ENCODE measurements at places on chromosomes 12 and 14. TPM values are rescaled to one million over a fixed set of nuclear protein-coding genes. Genes with fewer than 3 reads are reported as not detected.
A peak's percentile ranks its signal among the peaks of the same experiment; 100 is the strongest.

The PAWR gene
- 53.2 TPM for total RNA-seq

DNA sequence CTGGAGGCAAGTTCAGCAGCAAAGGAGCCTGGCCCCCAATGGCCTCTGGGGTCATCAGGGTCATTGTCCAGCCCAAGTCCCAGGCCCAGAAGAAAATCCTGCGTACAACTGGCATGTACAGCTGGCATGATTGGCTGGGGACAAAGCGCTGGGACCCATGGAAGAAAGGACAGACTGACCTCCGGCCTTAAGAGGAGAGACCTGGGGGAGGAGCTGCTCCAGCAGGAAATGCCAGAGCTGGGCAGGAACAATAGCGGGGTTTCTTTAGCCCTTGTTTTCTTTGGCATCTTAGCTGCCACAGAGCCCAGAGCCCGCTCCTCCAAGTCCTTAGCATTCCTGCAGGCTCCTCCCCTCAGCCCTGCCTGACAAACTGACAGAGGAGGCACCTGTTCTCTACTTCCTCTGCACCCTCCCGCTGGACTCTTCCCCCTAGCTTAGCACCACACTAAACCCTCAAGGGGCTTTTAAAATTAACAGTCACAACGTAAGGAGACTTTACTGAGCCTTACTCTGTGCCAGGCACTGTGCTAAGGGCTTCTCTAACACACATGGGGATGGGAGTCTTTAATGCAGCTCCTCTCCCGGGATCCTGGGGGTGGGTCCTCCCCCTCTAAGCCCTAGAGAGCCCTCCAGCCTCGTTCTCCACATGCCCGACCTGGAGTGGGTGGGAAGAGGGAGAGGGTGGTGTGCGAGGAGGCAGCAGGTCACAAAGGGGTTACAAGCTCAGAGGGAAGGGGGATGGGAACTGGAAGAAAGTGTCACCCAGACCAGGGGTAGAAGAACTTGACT is 1.8 kb upstream of the AQP5 start:
- peak; percentile 83 for DNase-seq

DNA sequence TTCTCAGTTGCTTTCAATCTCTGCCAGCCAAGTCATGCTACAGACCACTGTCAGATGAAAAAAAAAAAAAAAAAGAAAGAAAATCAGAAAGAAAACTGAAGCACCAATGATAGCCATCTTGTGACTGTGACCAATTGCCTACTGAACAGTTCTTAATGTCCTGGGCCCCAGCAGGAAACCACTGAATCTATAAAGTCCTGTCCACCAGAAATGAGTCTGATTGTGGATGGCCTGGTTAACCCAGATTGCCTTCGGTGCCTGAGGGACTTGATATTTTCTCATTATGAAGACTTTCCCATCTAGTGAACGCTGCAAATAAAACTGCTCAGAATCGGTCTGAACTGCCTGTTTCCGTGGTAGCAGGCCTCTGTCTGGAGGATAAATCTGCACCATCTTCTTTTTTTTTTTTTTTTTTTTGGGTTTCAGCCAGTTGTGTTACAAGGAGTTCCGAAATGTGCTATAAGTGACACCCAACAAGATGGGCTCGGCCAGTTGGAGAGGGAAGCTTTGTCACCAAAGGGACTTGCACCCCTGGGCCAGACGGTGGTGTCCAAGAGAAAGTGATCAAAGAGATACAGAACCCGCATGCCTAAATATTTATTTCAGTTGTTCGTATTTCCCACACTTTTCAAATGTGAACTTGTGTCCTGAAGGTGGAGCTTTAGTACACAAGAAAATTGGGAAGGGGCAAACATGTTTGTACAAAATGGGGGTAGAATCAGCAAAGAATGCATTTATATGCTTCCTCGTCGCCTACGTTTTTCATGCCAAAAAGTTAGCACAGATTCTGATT is 3.0 kb upstream of the PLXNC1 start:
- no peak for DNase-seq

The GALC gene
- total RNA-seq = 47.7 TPM

DNA sequence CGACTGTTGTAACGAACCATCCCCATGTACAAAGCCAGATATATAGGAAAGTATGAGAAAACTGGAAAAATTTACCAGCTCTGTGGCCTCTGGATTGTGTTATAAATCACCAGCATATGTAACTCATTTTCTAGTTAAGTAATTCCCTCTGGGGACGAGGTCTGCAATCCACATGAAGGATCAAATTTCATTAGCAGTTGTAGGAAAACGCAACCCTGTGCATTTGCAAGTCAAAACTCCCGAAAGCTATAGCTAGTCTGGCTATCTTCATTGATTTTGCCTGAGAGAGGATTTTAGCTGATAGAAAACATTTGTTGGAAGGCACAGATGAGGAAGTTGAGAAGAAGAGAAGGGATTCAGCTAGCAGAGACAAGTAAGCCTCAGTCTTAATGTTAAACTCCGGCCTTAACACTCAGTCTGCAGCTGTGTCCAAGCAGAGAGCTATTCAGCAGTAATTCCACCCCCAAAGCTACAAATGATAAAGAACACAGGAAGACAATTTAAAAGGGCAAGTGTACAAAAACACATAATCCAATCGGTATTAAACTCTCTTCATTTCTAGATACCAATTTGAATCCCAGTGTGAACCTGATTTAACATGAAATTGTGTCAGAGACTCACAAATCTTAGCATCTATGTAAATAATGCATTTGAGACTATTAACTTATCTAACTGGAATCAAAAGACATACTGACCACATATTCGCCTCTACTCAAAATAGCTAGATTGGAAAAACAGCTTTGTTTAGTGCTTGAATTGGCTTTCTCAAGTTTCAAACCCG is 54.2 kb upstream of the CERS5 start:
- DNase-seq = no peak

- DNase-seq = no peak
These were observed 8.0 kb downstream of the CACNB3 start for GRCh38 chr12:48826209-48826855.

- no peak for DNase-seq
These were observed 668 bp downstream of the MRPS35 start for GRCh38 chr12:27711317-27711682.

- no peak for DNase-seq
These were observed 302.3 kb upstream of the RGS6 start for GRCh38 chr14:71629765-71630492.

The PRKAB1 gene
- 55.3 TPM for total RNA-seq

The TIGAR gene
- total RNA-seq = 4.9 TPM

GRCh38 chr14:97036086-97036852 is 239.1 kb downstream of the VRK1 start:
- no peak for DNase-seq

- no peak for DNase-seq
These were observed 17.2 kb downstream of the NKX2-1 start for GRCh38 chr14:36502558-36503508.

- no peak for DNase-seq
These were observed 324.5 kb downstream of the PCNX1 start for GRCh38 chr14:71231521-71232393.

The BATF gene
- 10.3 TPM for total RNA-seq

- DNase-seq = no peak
These were observed 103.1 kb downstream of the UNC79 start for GRCh38 chr14:93533842-93534241.

- DNase-seq = no peak
These were observed 15.0 kb downstream of the POMT2 start for GRCh38 chr14:77305696-77306095.

DNA sequence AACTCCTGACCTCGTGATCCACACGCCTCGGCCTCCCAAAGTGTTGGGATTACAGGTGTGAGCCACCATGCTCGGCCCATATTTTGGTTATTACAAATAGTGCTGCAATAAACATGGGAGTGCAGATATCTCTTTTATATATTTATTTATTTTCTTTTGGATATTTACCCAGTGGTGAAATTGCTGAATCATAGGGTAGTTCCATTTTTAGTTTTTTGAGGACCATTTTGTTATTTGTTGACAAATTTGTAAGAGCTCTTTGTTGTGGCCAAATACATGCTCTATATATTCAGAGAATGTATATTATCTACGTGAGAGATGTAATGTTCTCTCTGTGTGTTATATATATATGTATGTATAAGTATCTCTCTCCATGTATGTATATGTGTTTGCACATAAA is 15.9 kb downstream of the AMN1 start:
- DNase-seq = no peak

GRCh38 chr14:84254290-84254689 is 1275.7 kb upstream of the FLRT2 start:
- DNase-seq = no peak

GRCh38 chr12:1691123-1692007 is 495 bp downstream of the ADIPOR2 start:
- DNase-seq = peak; percentile 36

The SALL2 gene
- 5.5 TPM for total RNA-seq

The TAS2R7 gene
- total RNA-seq = 0.98 TPM

- DNase-seq = no peak
These were observed 76.5 kb downstream of the SPRING1 start for GRCh38 chr12:116661341-116661740.

The NRXN3 gene
- 6.5 TPM for total RNA-seq

The SOCS4 gene
- 21.1 TPM for total RNA-seq

DNA sequence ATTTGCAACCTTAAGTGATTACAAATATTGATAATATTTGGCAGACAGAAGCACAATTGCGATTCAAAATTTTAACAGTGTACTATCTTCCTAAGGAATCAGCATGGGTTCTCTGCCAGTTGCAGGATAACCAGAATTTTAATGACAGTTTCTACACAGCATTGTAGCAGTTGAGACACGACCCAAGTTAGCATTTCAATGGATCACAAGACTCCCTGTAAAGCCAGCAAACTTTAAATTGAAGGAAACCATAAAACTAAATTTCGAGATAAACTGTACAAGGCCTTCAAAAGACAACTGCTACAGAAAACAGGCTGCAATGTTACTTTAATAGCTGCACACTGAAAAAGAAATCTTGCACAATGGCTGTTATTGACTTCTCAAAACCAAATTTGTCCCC is 154.9 kb downstream of the MED13L start:
- no peak for DNase-seq

DNA sequence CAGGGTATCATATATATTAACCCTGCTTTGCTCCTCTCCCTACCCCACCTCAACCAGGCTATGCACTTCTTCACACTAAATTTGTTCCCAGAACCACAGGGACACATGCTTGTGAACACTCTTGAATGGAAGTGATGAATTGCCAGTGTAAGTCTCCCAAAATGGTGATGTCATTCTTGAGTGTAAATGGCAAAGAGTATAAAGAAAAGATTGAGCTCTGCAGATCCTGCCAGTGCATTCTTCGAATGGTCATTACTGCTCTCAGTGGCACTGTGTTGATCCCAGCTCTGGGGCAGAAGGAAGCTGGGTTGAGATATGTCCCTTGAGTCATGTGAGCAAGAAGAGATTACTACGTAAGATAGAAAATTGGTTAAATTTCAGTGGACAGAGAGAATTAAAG is 313.1 kb downstream of the TMEM117 start:
- no peak for DNase-seq

The PTHLH gene
- total RNA-seq = not detected

Measured in upper lobe of left lung (tissue), 6 donors.